ENCODE measurements at places on chromosomes 4 and X. TPM values are rescaled to one million over a fixed set of nuclear protein-coding genes. Genes with fewer than 3 reads are reported as not detected.

The DRD5 gene
- polyA plus RNA-seq = 0.33 TPM

The CDKL5 gene
- 4.4 TPM for polyA plus RNA-seq

The BTC gene
- 3.8 TPM for polyA plus RNA-seq

The GPR78 gene
- polyA plus RNA-seq = 0.68 TPM

The SMPX gene
- polyA plus RNA-seq = 222 TPM
